Hindlimb muscle (tissue), 1 donor: ENCODE measurements at places on chromosomes 4 and X. TPM values are rescaled to one million over a fixed set of nuclear protein-coding genes. Genes with fewer than 3 reads are reported as not detected.

DNA sequence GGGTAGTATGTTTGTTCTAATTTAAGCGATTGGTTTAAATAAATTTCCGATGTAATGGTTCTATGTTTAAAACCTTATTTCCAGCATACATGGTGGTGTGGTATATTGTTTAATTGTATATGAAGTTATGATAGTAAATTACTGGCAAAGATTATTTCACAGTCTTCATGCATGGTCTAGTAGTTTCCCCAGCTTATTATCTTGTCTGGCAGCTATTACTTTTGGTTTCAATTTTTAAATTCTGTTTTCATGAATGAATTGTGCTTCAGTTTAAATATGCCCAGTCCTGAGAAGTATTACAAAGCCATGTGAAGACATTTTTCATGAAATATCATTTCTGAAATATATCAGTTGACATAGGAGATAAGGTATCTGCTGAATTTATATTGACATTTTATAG, 6.3 kb downstream of the ALG13 start:
- no peak for DNase-seq

The GABRB1 gene
- polyA plus RNA-seq = not detected

The IQCM gene
- 0.12 TPM for polyA plus RNA-seq

DNA sequence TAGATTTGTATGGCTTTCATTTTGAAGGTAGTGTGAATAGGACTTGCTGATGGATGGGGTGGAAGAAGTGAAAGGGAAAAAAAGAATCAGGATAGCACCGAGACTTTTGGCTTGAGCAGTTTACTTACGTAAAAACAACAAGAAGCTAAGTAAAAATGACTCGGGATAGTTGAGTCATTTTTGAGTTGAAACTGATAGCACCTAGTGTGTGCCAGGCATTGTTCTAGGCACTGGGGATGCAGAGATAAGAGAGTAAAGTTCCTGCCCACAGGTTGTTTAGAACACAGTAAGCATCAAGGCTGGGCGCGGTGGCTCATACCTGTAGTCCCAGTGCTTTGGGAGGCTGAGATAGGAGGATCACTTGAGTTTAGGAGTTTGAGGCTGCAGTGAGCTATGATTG, 34.7 kb downstream of the ADD1 start:
- DNase-seq = no peak

The GRID2 gene
- polyA plus RNA-seq = 0.62 TPM

GRCh38 chrX:21718575-21718974, 39.3 kb downstream of the SMPX start:
- DNase-seq = no peak

DNA sequence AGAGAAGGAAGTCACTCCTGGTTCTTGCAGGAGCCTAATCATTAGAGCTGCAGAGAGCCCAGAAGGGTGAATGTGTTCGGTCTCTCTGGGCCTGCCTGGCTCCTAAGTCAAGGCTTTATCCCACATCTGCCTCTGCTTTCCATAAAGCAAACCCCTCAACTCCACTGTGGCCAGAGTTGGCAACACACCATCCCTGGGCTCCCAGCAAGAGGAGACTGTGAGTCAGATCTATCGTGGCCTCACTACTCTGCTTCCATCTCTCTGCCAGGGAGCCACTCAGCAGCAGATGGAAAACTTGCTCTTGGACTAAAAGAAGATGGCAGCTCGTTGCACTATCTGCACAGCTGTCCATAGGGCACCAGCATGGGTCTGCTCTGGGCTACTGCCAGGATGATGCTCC, 348.2 kb downstream of the FBXW7 start:
- DNase-seq = no peak

DNA sequence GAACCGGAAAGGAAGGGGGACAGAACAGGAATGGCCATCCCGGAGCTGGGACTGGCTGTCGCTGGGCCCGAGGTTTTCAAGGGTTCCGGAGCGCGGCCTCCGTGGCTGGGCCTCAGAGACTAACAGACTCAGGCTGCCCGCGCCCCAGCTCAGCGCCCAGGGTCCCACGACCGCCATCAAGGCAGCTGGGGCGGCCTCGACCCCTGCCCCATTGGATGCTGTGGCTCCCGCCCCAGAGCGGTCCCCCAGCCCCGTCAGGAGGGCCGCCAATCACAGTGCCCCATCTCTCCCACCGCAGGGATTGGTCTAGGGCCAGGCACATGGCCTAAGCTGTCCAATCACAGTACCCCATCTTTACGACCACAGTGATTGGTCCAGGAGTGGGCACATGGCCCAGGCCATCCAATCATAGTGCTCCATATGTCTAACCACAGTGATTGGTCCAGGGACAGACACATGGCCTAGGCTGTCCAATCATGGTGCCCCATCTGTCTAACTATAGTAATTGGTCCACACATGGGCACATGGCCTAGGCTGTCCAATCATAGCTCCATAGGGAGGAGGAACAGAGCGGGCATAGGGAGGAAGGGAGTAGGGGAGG, 105.3 kb upstream of the NKX1-1 start:
- no peak for DNase-seq

GRCh38 chr4:28973587-28974350, 1746.4 kb upstream of the PCDH7 start:
- no peak for DNase-seq

DNA sequence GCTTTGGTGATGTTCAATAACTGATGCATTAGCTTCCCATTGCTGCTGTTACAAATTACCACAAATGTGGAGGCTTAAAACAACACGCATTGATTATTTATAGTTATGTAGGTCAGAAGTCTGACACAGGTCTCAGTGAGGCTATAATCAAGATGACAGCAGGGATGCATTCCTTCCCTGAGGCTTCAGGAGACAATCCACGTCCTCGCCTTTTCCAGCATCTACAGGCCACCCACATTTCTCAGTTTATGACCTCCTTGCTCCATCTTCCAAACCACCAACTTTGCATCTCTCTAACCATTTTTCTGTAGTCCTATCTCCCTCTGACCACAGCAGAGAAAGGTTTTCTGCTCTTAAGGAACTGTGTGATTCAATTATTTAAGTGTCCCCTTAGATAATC, 92.5 kb downstream of the GASK1B start:
- DNase-seq = no peak

GRCh38 chr4:95599777-95600400, 51.1 kb upstream of the UNC5C start:
- DNase-seq = no peak

The ETNPPL gene
- not detected for polyA plus RNA-seq

The SSX2 gene
- polyA plus RNA-seq = not detected

- DNase-seq = no peak
These were observed 21.3 kb downstream of the AREG start for GRCh38 chr4:74466242-74466641.

The JCHAIN gene
- 0.93 TPM for polyA plus RNA-seq
